ENCODE measurements at places on chromosomes 7 and 10.

DNA sequence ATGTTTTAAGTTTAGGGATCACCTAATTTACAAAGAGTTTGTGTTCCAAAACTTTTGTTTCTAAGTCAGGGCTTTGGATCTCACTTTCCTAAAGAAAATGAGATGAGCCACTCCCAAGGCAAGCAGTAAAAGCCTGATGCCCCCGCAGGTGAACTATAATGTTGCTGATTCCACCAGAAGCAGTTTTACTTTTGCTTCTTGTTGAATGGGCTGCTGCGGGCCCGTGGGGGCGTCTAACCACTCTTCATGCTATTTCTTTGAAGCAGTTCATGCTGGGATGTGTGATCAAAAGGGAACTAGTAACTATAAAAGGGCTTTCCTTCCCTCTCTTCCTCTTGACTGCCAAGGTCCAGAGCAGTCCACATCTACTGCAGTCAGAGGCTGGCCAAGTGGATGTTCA is 118.7 kb upstream of the NEBL start:
- H3K4me1 ChIP-seq = no peaks in the 10 kb centered on the region
- H3K27ac ChIP-seq = no peak overlapping the region
- no peak overlapping the region for H3K4me3 ChIP-seq
- H3K36me3 ChIP-seq = no peaks in the 10 kb centered on the region
- no peaks in the 10 kb centered on the region for H3K27me3 ChIP-seq
- no peak for DNase-seq

- DNase-seq = no peak
- H3K4me1 ChIP-seq = no peaks in the 10 kb centered on the region
- H3K27ac ChIP-seq = no peak overlapping the region
- no peak overlapping the region for H3K4me3 ChIP-seq
- no peaks in the 10 kb centered on the region for H3K27me3 ChIP-seq
Observed at GRCh38 chr10:47026301-47027107, 115.3 kb downstream of the PTPN20 start.

DNA sequence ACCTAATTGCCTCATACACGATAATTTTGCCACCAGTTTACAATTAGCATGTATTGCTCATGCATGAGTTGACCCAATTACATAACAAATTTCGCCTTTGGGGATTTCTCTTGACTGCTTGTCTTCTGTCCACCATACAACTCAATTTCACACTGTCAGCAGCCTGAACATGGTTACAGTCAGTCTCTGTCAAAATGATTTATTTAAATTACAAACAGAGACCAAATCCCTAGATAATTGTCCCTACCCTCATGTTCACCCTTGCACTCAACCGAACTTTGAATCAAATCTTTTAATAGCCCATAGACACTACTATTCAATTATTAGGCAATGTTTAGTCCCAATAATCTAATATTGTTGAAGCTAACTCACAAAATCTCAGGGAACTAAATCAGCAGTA is 59.7 kb upstream of the NEBL start:
- no peaks in the 10 kb centered on the region for H3K27me3 ChIP-seq
- no peak for DNase-seq
- H3K4me1 ChIP-seq = no peaks in the 10 kb centered on the region
- no peaks in the 10 kb centered on the region for H3K36me3 ChIP-seq
- no peak overlapping the region for H3K27ac ChIP-seq

- no peaks in the 10 kb centered on the region for H3K36me3 ChIP-seq
- no peaks in the 10 kb centered on the region for H3K4me1 ChIP-seq
- H3K4me3 ChIP-seq = no peak overlapping the region
- DNase-seq = no peak
- no peak overlapping the region for H3K27ac ChIP-seq
- H3K27me3 ChIP-seq = no peaks in the 10 kb centered on the region
Observed at GRCh38 chr10:64081947-64082482, 560.8 kb downstream of the REEP3 start.

DNA sequence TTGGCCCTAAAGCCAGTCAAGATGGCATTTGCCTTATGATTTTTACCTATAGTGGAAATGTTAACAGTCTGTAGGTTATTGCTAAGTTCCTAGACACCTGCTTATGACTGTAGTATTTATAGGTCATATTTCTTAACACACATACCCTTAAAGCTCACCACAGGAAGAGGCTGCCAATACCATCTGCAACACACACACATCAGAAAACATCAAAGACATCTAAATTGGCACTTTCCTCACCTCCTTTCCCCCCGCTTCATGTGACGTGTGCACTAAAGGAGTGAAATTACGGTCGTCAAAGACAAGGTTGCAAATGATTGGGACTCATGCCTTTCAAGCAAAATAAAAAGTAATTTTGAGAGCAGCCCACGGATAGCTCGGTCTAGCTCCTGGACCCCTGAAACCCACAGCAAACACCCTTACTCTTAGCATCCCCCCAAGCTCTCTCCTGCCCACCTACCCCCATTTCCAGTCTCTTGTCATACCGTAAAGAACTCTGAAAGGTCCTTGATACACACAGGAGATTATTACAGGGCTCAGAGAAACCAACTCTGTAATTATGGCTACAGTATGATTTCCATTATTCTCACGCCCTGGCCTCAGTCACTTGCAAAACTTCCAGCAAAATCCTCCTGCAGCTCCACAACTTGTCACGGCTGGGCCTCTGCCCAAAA is 90.5 kb downstream of the PLXNA4 start:
- no peaks in the 10 kb centered on the region for H3K36me3 ChIP-seq
- H3K4me1 ChIP-seq = no peaks in the 10 kb centered on the region
- H3K4me3 ChIP-seq = no peak overlapping the region

All from upper lobe of left lung (tissue), 6 donors.